Sigmoid colon (tissue), 7 donors: ENCODE measurements at places on chromosomes 2 and 18. TPM values are rescaled to one million over a fixed set of nuclear protein-coding genes. Genes with fewer than 3 reads are reported as not detected.

DNA sequence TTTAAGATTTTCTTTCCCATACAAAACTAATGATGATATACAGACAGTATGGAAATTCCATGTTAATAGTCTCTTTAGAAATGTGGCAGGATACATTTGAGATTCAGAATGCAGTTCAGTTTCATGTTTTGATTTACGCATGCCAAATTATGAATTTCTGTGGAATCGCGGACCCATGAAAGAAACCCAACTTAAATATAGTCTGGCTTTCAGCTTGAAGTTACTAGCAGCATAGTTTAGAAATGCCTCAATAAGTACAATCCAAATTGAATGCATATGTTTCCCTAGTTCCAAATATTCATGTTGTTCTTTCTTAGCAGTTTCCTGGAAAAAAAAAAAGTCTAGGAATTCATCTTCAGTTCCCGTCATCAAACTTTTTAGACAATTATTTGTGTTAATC is 164.1 kb upstream of the RASGRP3 start:
- DNase-seq = no peak

DNA sequence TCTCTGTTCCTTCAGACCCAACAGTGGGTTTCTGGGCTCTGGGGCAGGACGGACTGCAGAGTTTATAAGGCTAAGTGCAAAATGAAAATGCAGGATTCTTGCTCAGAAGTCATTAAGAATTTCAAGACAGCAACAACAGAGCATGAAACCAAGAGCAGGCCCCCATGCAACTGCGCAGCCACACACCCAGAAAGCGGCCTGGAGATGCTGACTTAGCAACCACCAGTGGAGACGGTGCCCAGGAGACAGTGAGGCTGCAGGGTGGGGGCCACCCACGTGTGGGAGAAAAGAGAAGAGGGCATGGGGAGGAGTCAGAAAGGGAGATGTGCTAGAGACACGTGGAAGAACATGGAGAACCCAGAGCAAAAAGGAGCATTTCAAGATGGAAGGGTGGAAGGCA is 66.5 kb downstream of the GALNT14 start:
- no peak for DNase-seq

- DNase-seq = no peak
Measured at GRCh38 chr2:75174981-75175380, 24.3 kb downstream of the TACR1 start.

GRCh38 chr18:60506190-60506589 is 133.6 kb upstream of the MC4R start:
- no peak for DNase-seq

- no peak for DNase-seq
Measured at GRCh38 chr2:193187816-193188215, 993.1 kb upstream of the TMEFF2 start.

DNA sequence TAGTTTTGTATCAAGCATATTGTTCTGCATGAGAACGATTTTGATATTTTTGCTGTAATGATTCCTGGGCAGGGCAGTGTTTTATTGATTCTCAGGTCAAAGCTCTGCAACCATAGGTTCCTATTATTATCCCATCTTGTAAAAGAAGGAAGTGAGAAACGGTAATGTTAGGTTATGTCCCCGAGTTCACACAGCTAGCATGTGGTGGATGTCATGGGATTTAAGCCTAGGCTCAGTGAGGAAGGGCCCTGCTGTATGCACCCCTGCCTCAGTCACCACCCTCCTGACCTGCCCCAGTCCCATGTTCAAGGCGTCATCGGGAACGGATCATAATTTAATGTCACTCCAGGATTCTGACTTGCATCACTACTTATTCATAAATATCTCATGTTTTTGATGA is 10.7 kb downstream of the ACP1 start:
- DNase-seq = no peak

DNA sequence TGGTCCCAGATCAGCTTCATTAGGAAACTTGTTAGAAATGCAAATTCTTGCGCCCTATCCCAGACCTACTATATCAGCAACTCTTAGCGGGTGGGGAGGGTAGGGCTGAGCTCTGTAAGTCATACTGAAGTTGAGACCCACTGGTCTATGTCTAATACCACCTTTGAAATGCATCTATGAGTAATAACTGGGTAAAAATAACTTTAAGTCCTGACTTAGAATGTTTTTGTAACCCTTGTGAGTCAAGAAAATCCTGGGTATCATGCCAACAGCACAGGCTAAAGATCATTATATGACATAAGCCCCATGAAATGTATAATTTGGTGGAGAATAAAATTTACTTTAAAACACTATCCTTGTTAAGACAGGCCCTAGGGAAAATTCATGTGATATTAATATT is 41.4 kb downstream of the PRKD3 start:
- DNase-seq = no peak

The VWA3B gene
- 1.4 TPM for polyA plus RNA-seq

DNA sequence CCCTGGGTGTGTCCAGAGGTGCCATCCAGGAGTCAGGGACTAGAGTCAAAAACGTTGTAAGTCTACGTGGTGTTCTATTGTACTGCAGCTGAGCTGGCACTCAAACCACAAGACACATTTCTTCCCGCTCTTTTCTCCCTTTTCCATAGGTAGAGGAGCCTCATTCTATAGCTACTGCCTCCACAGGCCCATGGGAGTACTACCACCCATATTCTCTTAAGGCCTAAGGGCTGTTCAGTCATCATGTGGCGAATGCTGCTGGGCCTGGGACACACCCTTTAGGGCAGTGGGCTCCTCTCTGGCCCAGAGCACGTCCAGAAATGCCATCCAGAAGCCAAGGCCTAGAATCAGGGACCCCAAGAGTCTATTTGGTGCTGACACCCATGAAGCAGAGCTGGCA is 1271.7 kb downstream of the CNTNAP5 start:
- no peak for DNase-seq

The LAMA1 gene
- 19.2 TPM for polyA plus RNA-seq

The VSNL1 gene
- 3.5 TPM for polyA plus RNA-seq

- no peak for DNase-seq
Measured at GRCh38 chr2:128685841-128686496, 367.3 kb upstream of the HS6ST1 start.

GRCh38 chr18:23269928-23270327 is 134.6 kb downstream of the CABLES1 start:
- DNase-seq = no peak

- DNase-seq = no peak
Measured at GRCh38 chr2:47249157-47249900, 94.2 kb upstream of the STPG4 start.

- DNase-seq = peak; percentile 92
Measured at GRCh38 chr2:38665854-38666555, at the start of gene GALM. Gene GALM (plus strand): TSS chr2:38666114. CDS start chr2:38666162, 48 bp downstream.

GRCh38 chr2:146917431-146918042 is 927.3 kb upstream of the ACVR2A start:
- DNase-seq = no peak

- no peak for DNase-seq
Measured at GRCh38 chr2:240069829-240070228, 16.5 kb upstream of the OR6B3 start.

DNA sequence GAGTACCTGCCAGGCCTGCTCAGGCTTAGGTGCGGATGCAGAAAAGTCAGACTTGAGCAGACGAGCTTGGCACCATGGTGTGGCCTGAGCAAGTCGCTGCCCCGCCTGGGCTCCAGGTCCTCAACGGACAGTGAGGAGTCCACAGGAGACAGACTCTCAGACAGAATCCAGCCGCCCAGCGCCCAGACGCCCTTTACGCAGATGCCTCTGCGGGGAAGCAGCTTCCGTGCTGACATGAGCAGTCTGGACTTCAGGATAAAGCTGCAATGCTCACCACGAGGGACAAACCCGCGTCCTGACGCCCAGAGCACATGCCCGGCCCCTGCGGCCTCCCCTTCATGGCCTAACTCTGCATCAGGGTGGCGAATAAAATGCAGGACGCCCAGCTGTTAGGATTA is 3.5 kb upstream of the MAB21L4 start:
- DNase-seq = no peak

The CCDC148 gene
- polyA plus RNA-seq = not detected

- DNase-seq = no peak
Measured at GRCh38 chr2:47190188-47190881, 35.2 kb upstream of the STPG4 start.

The CNDP1 gene
- not detected for polyA plus RNA-seq

DNA sequence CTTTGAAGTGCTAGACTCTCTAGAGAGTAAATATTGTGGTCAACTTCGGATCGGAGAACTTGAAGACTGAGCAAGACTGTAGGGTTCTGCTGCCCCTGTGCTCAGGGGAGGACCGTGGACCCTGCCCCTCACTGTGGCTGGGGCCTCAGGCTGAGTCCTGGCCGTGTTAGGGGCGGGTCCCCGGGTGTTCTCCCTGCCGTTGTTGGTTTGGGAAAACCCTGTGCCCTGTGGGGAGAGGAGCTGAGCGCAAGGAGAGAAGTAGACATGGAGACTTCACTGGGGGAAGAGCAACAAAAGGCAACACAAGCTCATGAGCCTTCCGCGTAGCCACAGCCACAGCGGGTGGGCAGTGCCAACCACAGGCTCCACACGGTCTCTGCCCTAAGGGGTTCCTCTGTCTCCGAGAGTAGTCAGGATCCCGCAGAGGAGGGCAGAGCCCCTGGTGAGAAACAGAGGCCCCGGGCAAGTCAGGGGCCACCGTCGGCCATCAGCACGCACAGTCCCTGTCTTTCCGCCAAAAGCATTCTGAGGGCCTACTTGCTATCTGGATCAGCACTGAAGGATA is 53.1 kb downstream of the NTSR2 start:
- peak; percentile 28 for DNase-seq

DNA sequence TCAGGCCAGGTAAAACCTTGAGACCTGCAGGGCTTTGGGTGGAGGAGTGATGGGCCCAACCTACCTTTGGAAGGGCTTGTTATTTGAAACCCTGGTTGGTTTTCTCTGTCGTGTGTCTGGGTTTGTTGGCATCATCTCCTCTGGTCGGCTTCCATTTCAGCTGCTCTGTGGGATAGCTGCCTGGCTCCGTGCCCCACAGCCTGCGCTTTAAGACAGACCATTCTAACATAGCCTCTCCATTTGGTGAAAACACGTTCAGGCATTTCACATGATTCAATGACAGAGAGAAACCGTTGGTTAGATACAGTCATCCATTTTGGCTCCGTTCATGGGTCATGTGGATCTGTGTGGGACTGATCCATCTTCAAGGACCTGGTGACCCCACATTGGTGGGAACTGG is 37.0 kb upstream of the LYPD6B start:
- DNase-seq = no peak

The AQP4 gene
- not detected for polyA plus RNA-seq

DNA sequence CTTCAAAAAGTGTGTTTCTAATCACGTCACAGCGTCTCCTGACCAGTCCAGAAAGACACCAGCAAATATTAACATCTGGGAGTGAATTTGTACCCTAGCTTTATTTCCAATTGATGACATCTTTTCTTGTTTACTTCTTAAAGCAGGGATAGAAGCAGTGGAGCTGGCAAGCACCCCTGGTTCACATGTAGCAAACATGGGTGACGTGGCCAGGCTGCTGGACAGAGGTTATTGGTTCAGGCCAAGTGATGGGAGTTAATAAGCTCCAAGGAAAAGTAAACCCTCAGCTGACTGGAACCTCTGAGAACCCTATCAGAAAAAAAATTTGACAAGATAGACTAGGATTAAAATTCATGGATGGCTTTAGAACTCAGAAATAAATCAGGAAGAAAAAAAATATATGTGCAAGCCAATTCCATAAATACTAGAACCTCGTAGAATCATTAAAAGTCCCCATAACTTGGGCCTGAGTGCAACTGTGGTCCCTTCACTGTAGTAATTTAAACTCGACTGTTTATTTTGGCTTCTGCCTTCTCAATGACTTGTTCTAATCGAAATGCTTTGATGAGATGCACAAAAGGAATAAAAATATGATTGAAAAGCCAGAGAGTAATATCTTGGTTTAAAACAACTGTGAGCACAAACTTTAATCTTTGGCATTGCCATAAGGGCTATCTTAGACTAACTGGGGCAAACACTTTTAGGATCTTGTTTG is 121.5 kb upstream of the CTAGE1 start:
- peak; percentile 79 for DNase-seq

- no peak for DNase-seq
Measured at GRCh38 chr2:233346376-233346775, 7.9 kb upstream of the DGKD start.

DNA sequence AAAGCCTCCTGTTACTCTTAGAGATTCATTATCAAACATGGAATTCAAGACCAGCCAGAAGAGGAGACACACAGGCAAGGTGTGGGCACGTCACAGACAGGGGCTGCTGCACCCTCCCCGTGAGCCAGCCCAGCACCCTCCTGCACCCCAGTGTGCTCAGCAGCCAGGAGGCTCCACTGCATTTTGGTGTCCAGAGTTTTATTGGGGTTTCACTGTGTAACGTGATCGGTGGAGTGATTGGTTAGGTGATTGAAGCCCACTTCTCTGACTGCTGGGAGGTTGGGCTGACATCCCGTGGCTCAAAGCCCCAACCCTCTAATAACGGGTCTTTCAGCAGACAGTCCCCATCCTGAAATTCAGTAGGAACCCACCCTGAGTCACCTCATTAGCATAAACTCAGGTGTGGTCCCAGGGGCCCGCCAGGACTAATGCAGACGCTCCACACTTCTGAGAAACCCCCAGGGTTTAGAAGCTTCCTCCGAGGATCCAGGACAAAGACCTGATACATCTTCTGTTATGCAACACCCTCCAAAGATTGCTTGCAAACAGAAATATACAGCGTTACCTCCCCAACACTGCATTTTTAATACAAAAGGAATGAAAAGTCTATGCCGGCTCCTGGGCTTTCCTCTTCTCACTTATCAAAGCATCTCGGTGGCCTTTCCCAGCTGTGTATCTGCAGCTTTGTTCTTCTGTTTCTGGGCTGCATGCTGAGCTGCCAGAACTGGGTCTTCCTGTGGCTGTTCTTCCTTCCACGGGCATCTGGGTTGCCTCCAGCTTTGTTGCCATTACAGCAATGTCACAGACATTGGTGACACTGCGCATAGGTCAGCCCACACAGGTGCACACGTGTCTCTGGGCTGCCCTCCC is 43.7 kb upstream of the SNED1 start:
- peak; percentile 24 for DNase-seq

The OLA1 gene
- 99.6 TPM for polyA plus RNA-seq

GRCh38 chr2:198220763-198221610 is 416.6 kb downstream of the PLCL1 start:
- no peak for DNase-seq

DNA sequence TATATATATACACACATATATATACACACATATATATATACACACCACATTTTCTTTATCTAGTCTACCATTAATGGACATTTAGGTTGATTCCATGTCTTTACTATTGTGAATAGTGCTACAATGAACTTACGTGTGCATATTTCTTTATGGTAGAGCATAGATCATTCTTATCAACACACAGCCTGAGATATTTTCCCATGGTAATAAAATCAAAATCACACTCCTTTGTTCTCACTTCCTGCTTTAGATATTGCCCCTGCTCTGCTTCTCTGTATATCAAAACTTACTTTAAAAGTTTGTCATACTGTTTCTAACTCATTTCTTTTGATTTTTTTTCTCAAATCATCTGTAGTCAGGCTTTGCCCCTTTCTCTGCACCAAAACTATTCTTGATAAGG is 119.9 kb downstream of the DCC start:
- no peak for DNase-seq
